ENCODE measurements at places on chromosomes 6 and 20.
A peak's percentile ranks its signal among the peaks of the same experiment; 100 is the strongest.

GRCh38 chr20:53655625-53656292 is 62.1 kb upstream of the ZNF217 start:
- no peak for DNase-seq

DNA sequence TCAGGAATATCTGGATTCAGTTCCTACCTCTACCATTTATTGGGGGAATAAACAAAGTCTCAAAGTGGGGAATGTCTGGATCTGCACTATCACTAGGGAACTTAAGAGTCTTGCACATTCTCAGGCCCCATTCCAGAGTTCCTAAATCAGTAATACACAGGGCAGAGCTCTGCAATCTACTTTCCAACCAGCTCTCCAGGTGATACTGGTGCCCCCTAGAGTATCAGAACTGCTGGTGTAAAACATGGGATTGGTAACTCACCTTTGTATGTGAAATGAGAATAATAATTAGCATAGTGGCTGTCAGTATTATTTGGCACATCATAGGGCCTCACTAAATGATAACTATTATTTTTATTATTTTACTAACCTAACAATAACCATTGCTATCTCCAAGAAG is 278.8 kb upstream of the IMPG1 start:
- DNase-seq = no peak

- no peak for DNase-seq
These were observed 102.8 kb downstream of the IRF4 start for GRCh38 chr6:494394-494793.

DNA sequence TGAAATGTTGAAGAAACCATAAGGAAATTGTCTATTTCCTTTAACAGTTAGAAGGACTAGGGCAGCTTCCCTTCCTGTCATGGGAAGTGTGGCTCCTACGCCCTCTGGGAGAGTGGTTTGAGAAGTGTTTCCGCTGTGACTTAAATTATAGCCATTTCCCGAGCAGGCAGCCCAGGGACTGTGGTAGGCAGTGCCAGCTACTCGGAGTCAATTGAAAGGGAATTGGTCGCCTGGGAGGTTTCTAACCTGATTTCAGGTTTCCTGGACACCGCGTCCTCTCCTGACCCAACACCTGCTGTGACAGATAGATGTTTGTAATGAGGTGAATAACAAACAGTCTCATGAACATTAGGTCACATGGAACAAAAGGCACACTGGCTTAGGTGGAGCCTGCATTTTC is 256.1 kb upstream of the PLCB4 start:
- no peak for DNase-seq

DNA sequence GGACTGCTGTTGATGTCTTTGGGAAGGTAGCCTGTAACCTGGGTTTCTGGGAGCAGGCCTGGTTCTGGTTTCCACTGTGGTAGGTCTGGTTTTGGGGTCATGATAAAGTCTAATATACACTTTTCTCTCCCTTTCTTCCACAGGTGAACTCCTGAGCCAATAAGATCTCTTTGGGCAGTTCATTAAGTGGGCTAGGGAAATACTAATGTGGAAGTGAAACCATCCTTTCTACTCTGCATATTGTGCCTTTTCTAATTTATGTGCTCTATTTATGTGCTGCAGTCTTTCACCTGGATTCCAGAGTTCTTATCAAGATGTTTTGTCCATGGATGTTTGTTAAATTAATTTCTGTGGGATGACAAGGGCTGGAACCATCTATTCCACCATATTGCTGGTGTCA is 165.7 kb upstream of the PTPRK start:
- no peak for DNase-seq

DNA sequence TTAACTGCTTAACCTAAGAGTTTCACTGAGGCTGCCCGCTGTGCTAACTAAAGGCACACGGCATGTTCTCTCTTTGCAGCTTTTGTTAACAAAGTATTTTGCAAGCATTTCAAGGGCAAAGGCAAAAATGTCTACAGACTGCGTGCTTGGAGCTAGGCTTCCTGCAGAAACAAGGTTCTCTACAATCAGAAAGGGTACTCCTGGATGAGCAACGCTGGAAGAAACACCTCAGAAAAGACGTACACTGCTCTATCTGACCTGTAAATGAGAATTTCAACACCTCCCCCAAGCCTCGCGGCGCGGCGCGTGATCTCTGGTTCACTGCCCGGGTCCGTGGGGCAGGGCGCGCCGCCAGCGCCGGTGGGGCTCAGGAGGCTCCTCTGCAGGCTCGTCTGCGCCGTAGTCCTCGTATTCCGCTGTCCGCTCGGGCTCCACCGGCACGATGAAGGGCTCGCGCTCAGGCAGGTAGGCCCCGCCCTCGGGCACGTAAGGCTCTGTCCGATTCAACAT is 120.9 kb downstream of the COL12A1 start:
- no peak for DNase-seq

DNA sequence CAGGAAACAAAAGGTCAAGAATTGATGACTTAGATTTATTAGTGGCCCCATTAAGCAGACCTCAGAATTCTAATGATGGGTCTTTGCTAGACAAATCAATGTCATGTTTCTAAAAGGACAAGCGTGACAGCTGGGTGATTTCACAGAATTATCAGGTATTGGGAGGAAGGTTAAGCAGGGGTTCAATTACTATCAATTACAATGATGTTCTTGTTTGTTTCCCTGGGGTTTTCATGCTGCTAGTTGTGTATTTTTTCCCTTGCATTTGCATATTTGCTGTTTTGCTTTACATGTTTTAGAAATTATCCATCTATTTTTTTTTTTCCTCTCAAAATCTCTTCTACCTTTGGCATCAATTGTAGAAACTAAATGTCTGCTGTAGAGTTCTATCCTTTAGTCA is 27.9 kb downstream of the GNAS start:
- no peak for DNase-seq

GRCh38 chr6:52739627-52740026 is 23.6 kb downstream of the GSTA2 start:
- DNase-seq = no peak

- DNase-seq = no peak
These were observed 409.3 kb upstream of the SPTLC3 start for GRCh38 chr20:12599494-12599893.

DNA sequence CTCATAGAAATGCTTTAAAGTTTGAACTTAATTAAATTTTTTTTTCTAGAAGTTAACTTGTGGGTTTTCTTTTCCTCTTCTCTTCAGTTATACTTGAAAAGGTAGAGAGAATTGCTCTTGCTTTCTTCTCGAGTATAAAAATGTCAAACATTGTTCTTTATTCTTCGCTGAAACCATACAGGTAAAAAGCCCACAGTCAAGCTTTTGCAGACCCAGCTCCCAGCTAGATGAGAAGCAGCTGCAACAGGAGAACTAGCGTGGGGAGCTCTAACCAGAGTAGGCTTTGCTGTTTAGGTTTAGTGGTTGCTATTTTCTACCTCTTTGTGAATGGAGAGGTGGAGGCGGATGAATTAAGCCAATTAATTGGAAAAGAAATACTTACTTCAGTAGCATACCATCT is 102.7 kb downstream of the JARID2 start:
- no peak for DNase-seq

- DNase-seq = no peak
These were observed 63.3 kb downstream of the TOX2 start for GRCh38 chr20:43977962-43978361.

- DNase-seq = no peak
These were observed 211.4 kb upstream of the SMLR1 start for GRCh38 chr6:130615816-130616215.

GRCh38 chr20:59154317-59155013 is 9.2 kb upstream of the ZNF831 start:
- peak; percentile 41 for DNase-seq

- no peak for DNase-seq
These were observed 142.1 kb downstream of the MYB start for GRCh38 chr6:135323202-135323668.

GRCh38 chr6:135546206-135546605 is 48.7 kb upstream of the AHI1 start:
- DNase-seq = no peak

GRCh38 chr6:148836751-148837150 is 89.9 kb downstream of the UST start:
- DNase-seq = no peak

DNA sequence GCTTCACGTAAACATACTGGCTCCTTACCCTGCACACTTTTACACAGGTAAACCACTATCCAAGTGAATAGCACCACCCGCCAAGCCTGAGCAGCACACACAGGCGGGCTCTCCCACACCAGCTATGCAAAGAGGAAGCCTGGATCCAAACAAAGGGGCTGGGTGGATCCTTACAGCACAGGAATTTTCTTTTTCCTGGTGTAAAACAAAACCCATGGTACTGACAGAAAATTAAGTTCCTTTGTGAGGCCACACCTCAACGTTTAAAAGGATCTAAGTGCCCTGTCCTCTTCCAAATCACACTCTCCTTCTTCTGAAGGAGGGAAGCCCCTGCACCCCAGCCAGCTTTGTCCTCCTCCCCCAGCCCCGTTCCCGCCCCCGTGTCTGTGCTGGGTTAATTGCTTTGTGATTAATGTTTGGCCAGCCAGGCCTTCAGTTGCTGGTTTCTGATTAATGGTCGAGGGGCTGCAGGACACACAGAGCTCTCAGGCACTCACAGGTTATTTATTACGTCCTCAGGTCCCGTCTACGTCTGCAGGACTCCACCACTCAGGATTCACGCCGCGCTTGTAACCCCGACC is 6.1 kb downstream of the DACT2 start:
- DNase-seq = no peak

DNA sequence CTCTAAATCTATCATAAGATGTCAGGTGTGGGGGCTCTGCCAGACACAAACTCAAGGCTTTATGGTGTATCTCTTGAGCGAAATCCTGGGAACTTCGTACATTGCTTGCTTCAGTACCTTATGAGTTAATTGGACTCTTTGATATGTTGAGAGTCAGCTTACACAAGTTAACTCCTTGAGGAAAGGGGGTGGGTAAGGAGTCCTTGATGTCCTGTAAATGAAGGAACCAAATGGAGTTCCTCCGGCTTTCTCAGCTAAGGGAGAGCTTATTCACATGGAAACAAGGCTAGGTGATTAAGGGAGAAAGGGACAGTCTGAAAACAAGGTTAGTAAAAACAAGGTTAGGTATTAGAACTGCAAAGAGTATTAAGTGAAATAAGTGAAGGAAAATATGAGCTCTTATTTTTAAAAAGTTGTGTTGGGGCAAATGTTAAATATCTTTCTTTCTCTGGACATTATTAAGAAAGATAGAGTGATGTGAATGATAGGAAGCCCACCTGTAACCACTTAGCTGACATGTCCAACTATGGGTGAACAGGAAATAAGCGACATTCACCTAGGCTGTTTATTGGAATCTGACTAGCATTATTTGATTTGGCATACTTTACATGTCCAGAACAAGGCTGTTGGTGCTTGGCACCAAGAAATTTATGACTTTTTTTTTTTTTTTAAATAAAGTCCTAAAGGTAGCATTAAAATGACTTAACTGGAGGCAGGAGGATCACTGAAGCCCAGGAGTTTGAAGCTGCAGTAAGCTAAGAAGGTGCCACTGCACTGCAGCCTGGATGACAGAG is 26.5 kb downstream of the GTF2H5 start:
- no peak for DNase-seq

DNA sequence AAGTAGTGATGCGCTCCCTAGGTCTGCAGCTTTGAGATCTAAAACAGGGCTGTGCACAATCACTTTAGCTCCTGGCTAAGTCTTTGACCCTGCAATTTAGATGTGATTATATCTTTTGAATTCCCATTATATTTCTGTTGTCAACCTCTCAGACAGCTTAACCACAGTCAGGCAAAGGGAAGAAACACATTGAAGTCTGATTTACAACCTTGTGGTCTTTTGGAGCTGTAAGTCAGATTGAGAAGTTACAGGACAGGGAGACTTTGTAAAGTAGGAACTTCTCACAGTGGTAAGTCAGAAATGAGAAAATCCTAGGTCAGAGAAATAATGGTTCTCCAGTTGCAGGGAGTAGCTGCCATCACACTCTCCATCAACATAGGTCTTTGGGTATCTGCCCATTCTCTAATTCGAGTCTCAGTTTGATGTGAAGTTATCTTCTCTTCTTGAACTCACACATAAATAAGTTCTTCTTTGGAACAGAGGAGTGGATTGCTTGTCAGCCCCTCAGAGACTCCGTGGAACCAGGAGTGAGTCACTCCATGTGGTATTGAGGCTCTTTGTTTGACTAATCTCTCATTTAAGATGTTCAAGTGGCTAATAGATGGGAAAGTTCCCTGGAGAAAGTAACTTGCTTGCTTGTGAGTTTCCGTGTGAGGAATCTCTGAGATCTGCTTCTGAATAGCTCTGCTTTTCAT is 35.0 kb upstream of the SGK1 start:
- DNase-seq = no peak

- no peak for DNase-seq
These were observed 22.9 kb upstream of the TBC1D7 start for GRCh38 chr6:13351271-13351670.

DNA sequence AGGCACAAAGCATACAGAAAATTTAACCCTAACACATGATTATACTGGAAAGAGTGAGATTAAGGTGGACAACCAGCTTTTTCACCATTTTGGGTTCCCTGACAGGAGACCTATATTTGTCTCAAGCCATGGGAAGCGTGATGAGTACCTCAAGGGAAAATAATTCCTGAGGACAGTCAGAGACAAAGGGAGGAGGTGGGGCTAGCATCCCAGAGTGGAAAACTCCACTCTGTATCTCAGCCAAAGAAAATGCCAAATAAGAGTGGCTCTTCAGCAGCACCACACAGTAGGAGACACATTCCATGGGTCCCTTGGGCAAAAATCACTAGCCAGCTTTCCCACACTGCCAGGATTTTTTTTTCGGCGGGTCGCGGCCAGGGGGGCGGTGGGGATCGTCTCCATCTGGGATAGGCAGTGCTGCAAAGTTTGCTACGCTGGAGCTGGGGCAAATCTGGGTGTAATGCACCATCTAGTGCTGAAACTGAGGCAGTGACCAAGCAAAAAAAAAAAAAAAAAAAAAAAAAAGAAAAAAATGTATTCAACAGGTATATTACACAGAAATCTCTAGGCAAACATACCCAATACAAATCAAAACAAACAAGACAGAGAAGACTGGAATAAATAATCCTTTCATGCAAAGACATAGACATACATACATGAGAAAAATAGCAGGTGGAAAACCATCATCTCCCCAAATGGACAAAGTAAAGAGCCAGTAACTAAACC is 77.3 kb upstream of the SLC35F1 start:
- DNase-seq = no peak

GRCh38 chr20:44601801-44602204 is 19.4 kb downstream of the PKIG start:
- DNase-seq = no peak

GRCh38 chr6:38959138-38959537 is 89.4 kb upstream of the GLP1R start:
- no peak for DNase-seq

GRCh38 chr6:125745281-125746018 is 4.0 kb upstream of the HEY2 start:
- no peak for DNase-seq

- no peak for DNase-seq
These were observed 9.9 kb upstream of the FAM50B start for GRCh38 chr6:3838992-3839867.

- DNase-seq = no peak
These were observed 26.0 kb upstream of the SCRT2 start for GRCh38 chr20:701401-702129.

- DNase-seq = no peak
These were observed 65.9 kb downstream of the BCAS1 start for GRCh38 chr20:54004445-54004844.

GRCh38 chr6:169960521-169960885 is 209.1 kb downstream of the ERMARD start:
- DNase-seq = no peak
